ENCODE measurements at places on chromosomes 3 and 15.

GRCh38 chr3:101940521-101941317 lies 91.4 kb downstream of the NFKBIZ start:
- peak; percentile 44 for DNase-seq

GRCh38 chr15:85932391-85932790 lies 137.7 kb upstream of the KLHL25 start:
- no peak for DNase-seq

GRCh38 chr3:7082244-7082643 lies 221.3 kb downstream of the GRM7 start:
- no peak for DNase-seq

GRCh38 chr15:101521591-101521990 lies 32.1 kb upstream of the PCSK6 start:
- no peak for DNase-seq

- no peak for DNase-seq
Observed at GRCh38 chr3:18239674-18240073, 185.5 kb downstream of the SATB1 start.

- DNase-seq: no peak
Observed at GRCh38 chr3:173249457-173249856, 108.4 kb upstream of the SPATA16 start.

DNA sequence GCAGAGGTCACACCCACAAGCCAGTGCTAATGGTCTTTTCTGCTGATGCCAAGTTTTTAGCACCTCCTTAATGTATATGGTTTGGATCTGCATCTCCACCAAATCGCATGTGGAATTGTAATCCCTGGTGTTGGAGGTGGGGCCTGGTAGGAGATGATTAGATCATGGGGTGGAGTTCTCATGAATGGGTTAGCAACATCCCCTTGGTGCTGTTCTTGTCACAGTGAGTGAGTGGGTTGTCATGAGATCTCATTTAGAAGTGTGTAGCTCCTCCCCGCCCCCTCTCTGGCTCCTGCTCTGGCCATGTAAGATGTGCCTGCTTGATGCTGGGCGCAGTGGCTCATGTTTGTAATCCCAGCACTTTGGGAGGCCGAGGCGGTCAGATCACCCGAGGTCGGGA lies 37.3 kb upstream of the KLHL6 start:
- DNase-seq: no peak

DNA sequence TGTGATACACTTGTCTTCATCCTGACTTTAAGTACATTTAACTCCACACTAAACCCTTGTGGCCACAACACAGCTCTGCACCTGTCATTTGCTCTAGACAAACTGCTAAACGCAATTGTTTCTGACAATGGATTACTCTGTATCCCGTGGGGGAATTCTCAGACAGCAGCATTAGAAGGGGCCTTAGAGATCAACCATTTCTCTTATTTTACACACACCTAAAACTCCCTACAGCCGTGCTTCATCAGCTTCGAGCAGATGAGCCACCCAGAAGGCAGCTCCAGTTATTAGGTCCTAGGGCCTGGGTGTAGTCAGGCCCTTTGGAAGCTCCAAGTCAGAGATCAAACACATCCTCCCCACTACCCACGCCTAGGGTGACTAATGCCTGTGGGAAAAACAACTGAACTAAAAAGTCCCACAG lies 1.3 kb upstream of the IL12A start:
- DNase-seq: no peak

GRCh38 chr3:151866711-151867410 lies 6.6 kb upstream of the SUCNR1 start:
- no peak for DNase-seq

DNA sequence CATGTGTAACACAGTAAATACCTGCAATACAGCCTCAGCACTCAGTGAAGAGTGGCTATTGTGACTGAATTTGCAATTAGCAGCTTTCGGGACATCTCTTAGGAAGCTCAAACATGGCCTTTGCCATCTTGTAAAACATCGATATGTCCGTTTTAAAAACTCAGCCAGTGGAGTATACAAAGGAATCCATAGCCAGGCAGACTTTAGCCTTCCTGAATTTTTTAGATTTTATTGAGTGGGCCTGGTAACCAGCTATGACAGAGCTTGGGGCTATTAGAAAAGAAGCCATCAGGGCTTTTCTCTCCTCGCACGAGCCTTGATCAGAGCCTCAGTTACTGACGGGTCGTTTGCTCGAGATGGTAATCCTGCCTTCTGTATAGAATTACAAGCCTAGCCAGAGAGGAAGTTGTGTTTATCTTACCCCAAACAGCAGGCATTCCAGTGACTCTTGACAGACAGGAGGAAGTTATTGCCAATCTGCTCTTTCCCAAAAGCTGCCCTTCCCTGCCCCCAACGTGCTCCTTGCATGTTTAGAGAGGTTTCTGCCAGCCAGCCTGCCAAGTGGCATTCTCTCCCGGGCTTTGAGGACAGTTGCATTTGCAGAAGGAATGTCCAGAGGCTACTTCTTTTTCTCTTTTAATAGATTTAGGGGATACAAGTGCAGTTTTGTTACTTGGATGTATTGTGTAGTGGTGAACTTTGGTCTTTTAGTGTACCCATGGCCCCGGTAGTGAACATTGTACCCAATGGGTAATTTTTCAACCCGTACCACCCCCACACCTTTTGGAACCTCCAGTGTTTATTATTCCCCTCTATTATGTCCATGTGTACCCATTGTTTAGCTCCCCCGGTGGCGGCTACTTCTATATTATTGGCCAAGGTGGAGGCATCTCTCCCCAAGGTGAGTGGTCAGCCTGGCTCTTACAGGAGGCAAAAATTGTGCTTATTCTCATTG lies 40.6 kb downstream of the ITPR1 start:
- DNase-seq: no peak

DNA sequence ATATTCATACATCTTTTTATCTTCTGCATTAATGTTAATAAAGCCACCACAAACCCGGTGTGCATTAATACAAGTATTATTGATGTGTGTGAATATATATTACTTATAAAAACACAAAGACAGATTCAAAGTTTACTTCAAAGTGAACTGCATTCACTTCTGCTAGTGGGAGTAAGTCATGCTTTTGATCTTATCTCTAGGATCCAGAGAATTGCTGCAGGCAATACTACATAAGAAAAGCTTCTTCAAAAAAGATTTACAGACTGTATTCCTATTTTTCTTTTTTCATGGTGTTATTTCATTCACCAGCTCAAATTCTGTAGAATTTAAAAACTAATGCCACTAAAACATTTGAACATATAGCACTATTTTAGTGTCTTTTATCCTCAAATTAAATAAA lies 87.5 kb upstream of the CBLB start:
- DNase-seq: no peak

GRCh38 chr3:189652042-189652441 lies 20.9 kb downstream of the TP63 start:
- no peak for DNase-seq

GRCh38 chr15:83943849-83944404 lies 290.0 kb downstream of the ADAMTSL3 start:
- no peak for DNase-seq

GRCh38 chr3:9022305-9023225 lies 59.3 kb upstream of the RAD18 start:
- DNase-seq: no peak

GRCh38 chr15:83512459-83512858 lies 65.3 kb downstream of the SH3GL3 start:
- DNase-seq: no peak

- no peak for DNase-seq
Observed at GRCh38 chr3:150073513-150073912, 102.8 kb upstream of the PFN2 start.

DNA sequence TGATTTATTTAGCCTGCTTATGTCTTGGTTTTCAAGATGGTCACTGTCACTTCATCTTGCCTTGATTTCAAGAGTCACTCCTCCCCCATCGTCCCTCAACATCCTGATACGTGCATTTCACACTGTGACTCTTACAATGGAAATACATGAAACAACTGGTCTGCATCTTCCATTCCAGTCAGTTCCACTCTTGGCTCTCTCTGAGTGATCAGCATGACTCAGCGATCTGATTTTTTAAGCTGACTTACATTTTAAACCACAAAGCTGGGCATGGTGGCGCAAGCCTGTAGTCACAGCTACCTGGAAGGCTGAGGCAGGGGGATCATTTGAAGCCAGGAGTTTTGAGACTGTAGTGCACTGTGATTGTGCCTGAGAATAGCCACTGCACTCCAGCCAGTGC lies 271.2 kb upstream of the ROPN1 start:
- no peak for DNase-seq

- DNase-seq: no peak
Observed at GRCh38 chr3:150419959-150420358, 11.9 kb downstream of the TSC22D2 start.

GRCh38 chr15:31237043-31237324 lies 89.7 kb upstream of the KLF13 start:
- no peak for DNase-seq

DNA sequence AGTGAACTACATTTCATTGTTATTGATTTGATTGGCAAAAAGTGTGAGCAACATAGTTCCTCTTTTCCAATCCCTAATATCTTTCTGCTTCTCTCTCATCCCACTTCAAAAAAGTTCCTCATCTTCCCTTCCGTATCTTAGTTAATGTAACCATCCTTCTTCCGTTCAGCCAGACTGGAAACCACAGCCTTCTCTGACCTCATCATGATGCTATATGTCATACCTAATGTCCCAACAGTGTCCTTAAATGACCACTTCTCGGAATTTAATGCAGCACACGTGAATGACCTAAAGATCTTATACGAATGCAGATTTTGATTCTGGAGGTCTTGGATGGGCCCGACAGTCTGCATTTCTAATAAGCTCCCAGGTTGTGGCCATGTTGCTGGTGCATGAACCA lies 320.3 kb upstream of the SATB1 start:
- DNase-seq: no peak

DNA sequence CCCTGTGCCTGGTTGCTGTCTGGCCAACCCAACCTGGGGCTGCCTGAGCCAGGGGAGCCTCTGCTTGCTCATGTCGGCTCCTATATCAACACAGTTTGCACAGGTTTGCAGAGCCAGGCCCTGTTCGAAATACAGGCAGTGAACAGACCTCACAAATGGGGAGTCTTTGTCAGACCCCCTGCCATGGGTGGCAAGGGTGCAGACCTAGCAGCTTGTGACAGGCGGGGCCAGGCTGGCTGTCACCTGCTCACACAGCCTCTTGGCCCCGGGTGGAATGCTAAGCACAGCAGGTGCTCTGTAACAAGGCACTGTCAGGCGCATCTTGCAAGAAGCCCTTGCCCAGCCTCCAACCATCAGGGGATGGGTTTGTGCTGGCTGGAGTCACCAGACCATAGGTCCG lies 47.3 kb downstream of the BDH1 start:
- DNase-seq: no peak

DNA sequence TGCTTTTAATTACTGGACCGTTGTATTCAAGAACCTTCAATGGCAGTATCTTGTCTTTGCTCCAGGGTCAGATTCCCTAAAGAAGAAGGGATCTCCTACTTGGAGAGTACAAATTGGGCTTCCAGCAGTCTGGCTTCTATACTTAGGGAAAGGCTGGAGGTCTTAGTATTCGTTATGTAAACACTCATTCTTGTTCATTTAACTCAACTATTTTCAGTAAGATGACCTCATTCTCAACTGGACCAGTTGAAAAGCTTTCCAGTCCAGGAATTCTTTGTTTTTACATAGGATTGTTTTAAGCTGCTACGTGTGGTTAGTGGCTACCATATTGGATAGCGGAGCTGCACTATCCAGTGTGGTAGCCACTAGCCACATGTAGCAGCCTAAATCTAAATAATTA lies 4.6 kb downstream of the SENP5 start:
- no peak for DNase-seq

DNA sequence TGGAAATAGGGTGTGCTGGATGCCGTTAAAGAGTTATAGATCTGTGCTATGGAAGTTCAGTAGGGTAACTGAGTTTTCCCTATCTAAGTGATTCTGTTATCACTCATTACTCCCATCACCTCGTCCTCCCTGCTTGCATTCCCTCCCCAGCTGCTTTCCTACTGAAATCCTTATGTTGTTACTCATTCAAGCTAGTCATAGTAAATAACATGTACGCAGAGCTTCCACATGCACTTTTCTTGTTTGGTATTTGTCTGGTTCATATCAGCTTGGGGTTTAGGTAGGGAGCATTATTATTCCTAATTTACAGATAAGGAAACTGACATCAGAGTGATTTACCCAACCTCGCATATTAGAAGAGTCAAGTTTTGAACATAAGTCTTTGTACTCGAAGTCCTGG lies 135.1 kb downstream of the HCN4 start:
- DNase-seq: no peak
